ENCODE measurements at places on chromosomes 5 and 9.

DNA sequence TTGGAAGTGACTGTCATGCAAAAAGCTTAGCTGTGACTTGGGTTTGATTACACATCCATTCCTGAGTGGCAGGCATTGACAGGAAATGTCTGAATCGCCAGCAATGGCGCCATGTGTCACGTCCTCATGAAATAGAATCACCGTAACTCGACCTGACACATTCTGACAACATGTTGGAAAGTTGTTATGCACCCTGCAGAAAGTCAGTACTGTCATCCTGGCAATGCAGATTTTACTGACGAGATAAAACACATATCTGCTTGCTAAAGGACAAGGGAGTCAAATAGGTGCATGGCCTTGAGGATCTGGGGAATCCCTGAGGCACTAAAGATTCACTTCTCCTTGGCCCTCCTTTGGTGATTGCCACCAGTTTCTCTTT, 344.2 kb downstream of the SPATA31D1 start:
- no peak for DNase-seq

GRCh38 chr5:77080905-77081304, 6.2 kb downstream of the ZBED3 start:
- no peak for DNase-seq

- DNase-seq: no peak
Observed at GRCh38 chr9:1125741-1126140, 75.6 kb downstream of the DMRT2 start.

DNA sequence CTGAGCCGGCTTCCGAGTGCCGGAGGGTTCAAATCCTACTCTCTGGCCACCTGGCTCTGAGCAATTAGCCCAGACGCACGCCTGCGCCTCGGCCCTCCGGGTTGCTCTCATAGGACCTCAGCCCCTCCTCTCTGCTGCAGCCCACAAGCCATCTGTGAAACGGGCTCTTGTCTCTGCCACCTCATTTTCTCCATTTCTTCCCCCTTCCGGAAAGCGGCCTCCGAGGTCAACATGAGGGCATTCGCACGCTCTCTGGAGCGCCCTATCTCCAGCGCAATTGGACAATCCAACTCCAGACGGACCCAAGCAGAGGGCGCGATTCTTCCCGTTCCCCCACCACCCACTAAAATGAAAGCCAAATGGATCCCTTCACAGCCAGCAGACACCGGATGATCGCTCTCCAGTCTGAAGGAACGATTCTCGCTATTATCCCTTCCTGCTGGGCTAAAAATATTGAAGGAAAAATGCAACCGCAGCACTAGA, 41.5 kb downstream of the VAV2 start:
- peak; percentile 34 for DNase-seq

GRCh38 chr5:55853818-55854217, 2.7 kb downstream of the IL31RA start:
- DNase-seq: no peak

GRCh38 chr5:78050888-78051287, 243.6 kb downstream of the AP3B1 start:
- DNase-seq: no peak

DNA sequence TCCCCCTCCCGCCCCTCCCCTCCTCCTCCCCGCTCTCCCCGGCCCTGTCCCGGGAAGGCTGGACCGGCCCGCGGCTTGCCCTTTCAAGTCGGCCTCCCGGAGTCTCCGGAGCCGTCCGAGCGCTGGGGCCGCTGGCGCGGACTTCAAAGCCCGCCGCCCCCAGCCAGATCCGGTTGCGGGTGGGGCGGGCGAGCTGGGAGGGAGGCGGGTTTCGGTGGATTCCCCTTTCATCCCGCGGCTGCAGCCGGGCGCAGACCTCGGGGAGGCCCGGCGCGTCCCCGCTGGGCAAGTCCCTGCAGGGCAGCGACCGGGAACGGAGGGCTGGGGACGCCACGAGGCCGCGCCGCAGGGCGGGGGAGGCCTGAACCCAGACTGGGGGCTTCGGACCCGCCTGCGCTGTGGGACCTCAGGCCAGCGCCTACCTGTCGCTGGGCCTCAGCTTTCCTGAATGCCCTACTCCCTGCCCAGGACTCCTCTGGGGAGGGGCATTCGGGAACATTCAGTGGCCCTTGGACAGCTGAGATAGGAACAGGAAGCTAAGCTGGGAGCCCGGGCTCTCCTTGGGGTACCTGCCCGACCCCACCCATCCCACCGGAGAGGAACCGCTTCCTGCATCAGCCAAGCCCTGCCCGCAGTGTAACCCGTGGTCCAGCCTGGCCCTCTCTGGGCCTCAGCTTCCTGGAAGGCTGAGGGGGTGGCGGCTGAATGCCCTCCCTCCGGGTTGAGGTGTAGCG, 23.4 kb downstream of the C9orf50 start:
- peak; percentile 75 for DNase-seq

GRCh38 chr5:16661713-16662112, 44.9 kb upstream of the RETREG1 start:
- DNase-seq: no peak

- no peak for DNase-seq
Observed at GRCh38 chr5:20248118-20248517, 260.1 kb upstream of the CDH18 start.

GRCh38 chr9:132702254-132702653, 32.0 kb downstream of the GTF3C4 start:
- no peak for DNase-seq

GRCh38 chr5:171755354-171755821, 30.2 kb upstream of the SMIM23 start:
- DNase-seq: no peak

DNA sequence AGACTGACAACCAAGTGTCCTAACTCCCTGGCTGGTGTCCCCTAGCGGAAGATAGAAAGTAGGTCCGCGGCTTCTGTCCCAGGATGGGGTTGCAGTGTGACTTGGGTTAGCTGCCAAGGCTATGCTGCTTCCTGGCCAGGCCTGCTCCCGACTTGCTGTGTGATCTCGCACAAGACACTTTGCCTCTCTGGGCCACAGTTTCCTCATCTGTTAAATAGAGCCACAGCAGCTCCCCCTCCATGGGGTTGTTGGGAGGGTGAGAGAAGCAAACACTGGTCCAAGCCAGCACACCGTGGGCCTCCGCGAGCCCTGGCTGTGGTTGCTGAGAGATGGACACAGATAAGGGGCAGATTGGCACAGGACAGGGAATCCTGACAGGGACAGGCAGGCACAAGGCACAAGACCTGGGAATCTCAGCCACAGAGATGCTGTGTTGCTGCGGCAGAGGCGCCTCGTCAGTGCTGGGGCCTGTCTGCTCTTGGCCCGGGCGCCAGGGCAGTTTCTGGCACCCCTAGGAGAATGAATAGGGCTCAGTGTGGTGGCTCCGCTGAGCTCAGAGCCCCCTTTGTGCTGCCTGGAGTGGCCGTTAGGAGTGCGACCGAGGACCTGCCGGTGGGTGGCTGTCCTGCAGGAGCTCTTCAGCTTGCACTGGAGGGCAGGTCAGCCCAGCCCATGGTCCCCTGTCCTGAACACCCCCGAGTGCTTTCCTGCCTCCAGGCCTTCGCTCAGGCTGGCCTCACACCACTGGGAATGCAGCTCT, 1.8 kb upstream of the SH2D3C start:
- no peak for DNase-seq

GRCh38 chr5:40681363-40682153, 1.8 kb downstream of the PTGER4 start:
- peak; percentile 27 for DNase-seq

GRCh38 chr5:96143450-96143849, 181.8 kb upstream of the ELL2 start:
- no peak for DNase-seq

DNA sequence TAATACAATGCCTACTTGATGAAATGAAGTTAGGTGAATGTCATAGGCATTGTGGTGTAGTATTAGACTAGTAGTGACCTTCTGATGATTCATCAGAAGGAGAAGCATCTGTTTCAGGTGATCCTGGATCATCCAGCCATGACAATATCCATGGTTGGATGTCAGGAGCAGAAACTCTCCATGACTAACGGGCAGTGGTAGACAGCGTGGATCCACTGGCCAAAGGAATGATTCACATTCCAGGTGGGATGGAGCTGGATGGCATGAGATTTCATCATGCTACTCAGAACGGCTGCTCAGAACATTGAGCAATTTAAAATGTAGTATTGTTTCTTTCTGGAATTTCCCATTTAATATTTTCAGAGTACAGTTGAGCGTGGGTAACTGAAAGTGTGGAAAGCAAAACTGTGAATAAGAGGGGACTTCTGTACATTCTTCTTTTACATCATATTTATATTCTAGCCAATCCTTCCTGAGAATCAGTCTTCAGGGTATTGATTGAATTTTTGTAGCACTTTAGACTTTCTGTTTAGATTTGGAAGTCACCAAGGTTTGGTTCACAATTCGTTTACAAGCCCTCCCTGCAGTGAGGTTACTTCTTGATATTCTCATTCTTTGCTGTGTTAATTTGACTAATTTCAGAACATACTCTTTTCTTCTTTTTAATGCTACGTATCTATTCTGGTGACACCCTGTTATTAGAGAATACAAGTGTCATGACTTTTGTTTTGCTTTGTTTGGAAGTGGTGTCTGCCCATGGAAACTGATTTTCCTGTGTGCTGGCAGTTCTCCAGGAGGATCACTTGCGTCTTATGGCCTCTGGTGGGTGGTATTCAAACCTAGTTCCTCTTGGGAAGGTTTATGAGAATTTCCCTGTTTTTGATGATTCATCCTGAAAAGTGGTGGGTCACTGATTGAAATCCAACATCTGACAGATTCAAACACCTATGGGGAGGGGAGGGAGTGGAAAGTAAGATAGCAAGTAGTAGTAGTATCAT, 12.2 kb upstream of the CLINT1 start:
- DNase-seq: peak; percentile 27

DNA sequence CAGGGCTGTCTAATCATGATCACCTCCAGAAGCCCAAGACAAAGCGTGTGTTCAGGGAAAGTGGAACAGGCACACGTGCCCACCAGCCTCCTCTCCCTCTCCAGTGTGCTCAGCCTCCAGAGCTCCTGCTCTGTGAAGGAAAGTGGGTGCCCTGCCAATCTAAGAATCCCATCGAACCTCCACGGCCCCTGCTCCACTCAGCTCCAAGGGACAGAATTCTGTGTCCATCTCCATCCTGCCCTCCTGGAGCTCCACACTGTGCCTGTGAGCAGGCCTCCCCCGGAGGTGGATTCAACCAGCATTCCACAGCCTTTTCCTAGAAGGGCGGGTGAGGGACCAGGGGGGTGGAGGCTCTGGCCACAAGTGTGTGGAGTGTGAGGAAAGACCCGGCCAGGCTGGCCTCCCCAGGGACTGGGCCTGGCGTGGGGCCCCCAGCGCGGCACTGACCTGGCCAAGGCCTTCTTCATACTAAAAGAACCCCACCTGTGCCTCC, 6.0 kb downstream of the EEIG1 start:
- peak; percentile 23 for DNase-seq

DNA sequence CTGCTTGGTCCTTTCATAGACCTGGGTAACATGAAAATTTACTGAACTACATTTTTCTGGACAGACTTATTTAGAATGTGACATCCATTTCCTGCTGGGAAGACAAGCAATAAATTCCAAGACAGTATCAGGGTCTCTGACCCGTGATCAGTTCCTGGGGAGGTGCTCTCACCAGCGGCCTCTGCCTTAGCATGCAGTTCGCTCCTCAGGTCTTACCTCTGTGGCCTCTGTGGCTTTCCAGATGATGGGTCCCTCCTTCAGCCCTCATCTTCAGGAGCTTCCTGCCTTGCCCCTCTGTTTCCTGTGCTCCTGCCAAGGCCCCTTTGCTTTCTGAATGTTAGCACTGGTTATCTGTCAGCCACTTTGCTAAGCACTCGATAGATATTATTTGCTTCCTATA, 66.4 kb downstream of the CMYA5 start:
- no peak for DNase-seq

DNA sequence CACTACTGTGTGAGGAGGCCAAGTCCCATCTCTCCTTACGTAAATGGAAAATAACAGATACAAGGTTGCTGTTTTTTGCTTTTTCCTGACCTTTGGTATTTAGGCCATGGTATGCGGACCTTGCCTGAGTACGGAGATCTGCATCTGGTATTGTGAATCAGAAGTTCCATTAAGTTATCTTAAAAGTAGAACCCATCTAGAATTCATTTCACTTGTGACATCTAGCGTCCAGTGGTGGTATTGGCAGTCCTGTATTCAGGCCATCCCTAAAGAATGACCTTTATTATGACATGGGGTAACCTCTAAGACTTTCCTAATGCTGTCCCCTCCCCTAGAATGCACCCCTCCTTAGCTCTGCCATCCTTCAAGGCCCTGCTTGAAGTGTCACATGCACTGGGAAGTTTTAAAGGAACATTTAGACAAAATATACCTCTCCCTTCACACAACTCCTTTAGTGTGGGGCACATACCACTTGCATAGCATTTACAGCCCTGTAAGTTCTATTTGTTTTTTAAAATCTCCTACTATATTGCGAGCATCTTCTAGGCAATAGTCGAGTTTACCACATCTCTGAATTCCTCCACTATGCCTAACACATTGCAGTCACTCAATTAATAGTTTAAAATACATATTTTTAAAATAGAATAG, 1.9 kb upstream of the SPDL1 start:
- DNase-seq: no peak

DNA sequence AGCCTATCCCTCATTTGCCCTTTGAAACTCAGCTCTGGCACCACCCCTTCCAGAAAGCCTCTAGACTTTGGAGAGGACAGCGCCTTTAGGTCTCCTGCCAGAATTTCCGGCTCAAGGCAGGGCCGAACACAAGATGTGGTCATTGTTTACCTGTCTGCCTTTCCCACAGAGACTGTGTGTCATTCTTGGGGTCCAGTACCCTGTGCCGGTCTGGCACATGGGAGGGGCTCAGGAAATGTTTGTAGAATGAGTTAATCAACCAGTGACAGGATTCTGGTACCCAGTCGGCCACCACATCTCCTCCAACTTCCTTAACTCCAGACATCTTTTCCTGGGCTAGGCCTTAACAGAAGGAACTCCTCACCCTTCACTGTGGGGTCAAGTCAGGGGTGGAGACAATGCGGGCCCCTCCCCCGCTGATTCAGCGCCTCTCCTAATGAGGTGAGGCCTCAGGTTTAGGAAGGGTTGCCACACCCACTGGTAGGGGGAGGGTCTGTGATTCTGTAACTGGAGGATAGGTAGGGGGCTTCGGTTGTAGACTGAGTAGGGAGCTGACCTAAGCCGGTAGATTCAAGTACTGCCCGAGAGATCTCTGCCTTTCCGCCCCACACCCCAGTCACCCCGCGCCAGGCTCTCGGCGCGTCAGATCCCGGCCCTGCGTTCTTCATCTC, 29.3 kb downstream of the PCDH1 start:
- DNase-seq: peak; percentile 50

GRCh38 chr5:136249678-136250266, 56.8 kb upstream of the SMIM32 start:
- DNase-seq: peak; percentile 33

DNA sequence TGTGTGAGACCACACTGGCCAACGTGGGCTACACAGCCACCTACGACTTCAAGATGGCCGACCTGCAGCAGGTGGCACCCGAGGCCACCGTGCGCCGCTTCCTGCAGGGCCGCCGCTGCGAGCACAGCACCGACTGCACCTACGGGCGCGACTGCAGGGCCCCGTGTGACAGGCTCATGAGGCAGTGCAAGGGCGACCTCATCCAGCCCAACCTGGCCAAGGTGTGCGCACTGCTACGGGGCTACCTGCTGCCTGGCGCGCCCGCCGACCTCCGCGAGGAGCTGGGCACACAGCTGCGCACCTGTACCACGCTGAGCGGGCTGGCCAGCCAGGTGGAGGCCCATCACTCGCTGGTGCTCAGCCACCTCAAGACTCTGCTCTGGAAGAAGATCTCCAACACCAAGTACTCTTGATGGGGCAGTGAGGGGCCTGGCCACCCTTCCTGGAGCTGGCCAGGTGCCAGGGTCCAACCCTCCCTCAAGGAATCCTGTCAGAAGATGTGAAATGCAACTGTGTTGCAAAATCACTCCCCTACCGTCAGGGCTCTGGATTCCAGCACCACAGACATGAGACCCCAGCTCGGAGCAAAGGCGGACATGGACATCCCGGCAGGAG, 11.1 kb downstream of the DIPK1B start:
- no peak for DNase-seq

- no peak for DNase-seq
Observed at GRCh38 chr9:77010527-77010926, 8.9 kb upstream of the FOXB2 start.
